ENCODE measurements at places on chromosomes 12 and 14. TPM values are rescaled to one million over a fixed set of nuclear protein-coding genes. Genes with fewer than 3 reads are reported as not detected.

CMTM5 gene
- total RNA-seq: 1.0 TPM

KSR2 gene
- not detected for total RNA-seq

PPP4R3A gene
- total RNA-seq: 38.3 TPM

ENDOU gene
- total RNA-seq: 0.49 TPM

TROAP gene
- 0.66 TPM for total RNA-seq

PTGER2 gene
- 0.60 TPM for total RNA-seq

CLECL1 gene
- not detected for total RNA-seq

CLEC1B gene
- not detected for total RNA-seq

ANKRD33 gene
- not detected for total RNA-seq

NPFF gene
- total RNA-seq: not detected

YLPM1 gene
- 28.1 TPM for total RNA-seq

AMN gene
- not detected for total RNA-seq

SLC6A13 gene
- 1.8 TPM for total RNA-seq

GPX2 gene
- total RNA-seq: not detected

RHNO1 gene
- total RNA-seq: 3.6 TPM

STRAP gene
- 130 TPM for total RNA-seq

FKBP3 gene
- total RNA-seq: 107 TPM

FGD6 gene
- total RNA-seq: 26.3 TPM

KRT3 gene
- not detected for total RNA-seq

SCARB1 gene
- total RNA-seq: 11.1 TPM

GPR132 gene
- total RNA-seq: 1.0 TPM

TMEM30B gene
- 0.22 TPM for total RNA-seq

ACVRL1 gene
- total RNA-seq: 36.9 TPM

GSC gene
- 0.66 TPM for total RNA-seq

CLEC4D gene
- total RNA-seq: not detected

MDGA2 gene
- total RNA-seq: 0.19 TPM

KITLG gene
- 8.6 TPM for total RNA-seq
